ENCODE measurements at places on chromosomes 3 and 15.

- no peak for DNase-seq
Observed at GRCh38 chr3:138825336-138825735, 9.4 kb downstream of the PIK3CB start.

DNA sequence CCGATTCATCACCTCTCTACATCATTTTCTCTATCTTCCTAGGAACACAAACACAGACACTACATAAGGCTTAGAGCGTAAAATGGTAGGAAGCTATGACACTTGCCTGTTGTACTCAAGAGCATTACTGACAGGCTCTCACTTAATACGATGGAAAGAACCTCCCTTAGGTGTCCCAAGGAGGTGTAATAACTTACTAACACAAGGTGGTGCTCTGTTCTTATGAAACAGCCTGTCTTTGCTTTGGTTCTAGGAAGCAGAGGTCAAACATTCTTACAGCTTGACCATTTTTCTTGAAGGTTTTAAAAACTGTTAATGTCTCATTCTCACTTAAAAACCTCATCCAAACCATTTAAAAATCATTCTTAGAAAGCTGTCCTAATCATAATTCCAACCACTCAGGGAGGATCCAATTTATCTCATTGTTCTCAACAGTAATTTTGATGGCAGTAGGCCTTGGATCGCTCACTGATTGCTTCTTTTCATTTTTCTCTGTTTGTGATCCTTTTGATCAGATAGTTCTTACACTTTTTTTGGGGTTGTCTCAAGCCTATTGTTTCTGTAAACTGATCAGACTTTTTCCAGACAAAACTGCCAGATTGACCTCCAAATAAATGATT, 317.8 kb upstream of the AGTR1 start:
- DNase-seq: no peak

DNA sequence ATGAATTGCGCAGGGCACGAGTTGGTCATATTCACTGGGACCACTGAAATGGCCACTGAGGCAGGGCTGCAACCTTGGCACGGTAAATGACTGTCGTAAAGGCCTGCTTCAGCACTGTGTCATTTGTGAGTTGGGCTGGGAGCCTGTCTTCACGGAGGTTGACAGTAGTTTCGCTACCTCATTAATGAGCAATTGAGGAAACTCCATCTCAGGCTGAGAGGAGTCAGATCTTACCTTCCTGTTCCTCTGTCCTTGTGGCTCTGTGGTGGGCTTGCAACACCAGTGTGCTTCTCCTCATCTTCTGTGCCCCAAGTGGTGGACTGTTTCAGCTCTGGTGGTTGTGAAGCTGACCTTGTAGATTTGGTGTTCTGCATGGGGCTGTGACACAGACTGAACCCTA, 80.1 kb upstream of the EIF1B start:
- no peak for DNase-seq

DNA sequence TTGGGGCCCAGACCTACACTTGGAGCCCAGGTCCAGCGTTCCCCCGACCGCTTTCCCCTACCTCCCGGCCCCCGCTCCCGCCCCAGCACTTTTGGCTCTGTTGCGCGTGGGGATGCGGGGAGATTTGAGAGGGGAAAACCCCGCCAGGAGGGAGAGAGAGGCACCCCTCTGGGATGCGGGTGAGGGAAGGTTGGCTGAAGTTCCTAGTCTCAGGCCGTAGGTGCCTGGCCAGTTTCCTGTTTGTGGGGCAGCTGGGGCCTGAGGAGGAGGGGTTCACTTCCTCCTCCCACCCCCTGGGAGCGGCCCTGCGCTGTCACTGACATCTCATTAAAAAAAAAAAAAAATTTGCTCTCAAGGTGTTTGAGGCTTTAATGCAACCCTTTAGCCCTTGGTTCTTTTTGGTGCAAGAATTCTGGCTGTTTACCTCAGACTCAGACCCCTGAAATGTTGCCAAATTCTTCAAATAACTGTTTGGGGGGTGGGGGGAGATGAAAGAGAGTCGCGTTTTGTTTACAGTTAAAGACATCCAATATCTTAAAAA, 2.6 kb downstream of the FAM43A start:
- no peak for DNase-seq

DNA sequence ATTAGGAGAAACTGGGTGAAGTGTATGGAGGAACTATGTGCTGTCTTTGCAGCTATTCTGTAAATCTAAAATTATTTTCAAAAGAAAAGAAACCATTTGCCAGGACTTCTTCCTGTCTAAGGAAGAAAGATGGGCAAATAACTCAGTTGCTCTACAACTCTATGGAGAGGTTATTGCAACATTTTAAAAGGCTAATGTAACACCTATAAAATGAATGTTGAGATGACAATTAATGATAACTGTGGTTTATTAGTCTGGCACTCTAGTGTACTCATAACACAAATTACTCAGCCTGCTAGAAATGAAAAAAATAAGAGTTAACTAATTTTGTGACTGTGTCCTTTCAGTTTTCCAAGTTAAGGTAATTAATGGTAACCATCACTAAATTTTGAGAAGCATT, 32.3 kb downstream of the SLC4A7 start:
- no peak for DNase-seq

GRCh38 chr3:112604536-112604935, 36.4 kb downstream of the CCDC80 start:
- DNase-seq: no peak

DNA sequence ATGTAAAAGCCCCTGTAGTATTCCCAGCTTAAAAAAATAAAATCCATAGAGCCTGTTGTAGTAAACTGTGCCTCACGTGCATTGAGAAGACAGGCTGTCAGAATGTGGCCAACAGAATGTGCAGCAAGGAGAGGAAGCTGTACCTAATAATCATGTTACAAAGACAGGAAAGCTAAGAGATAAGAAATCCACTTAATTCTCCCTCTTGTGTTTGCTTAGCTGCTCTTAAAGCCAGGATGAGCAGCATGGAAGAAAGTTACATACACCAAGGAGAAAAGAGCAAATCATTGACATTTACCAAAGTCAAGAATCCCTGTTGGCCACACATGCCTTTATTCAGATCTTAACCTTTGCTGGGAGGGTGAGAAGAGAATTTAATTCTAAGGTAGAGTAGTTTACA, 85.9 kb downstream of the TNIK start:
- DNase-seq: no peak

- no peak for DNase-seq
Observed at GRCh38 chr3:122598556-122598955, 21.1 kb downstream of the PARP15 start.

DNA sequence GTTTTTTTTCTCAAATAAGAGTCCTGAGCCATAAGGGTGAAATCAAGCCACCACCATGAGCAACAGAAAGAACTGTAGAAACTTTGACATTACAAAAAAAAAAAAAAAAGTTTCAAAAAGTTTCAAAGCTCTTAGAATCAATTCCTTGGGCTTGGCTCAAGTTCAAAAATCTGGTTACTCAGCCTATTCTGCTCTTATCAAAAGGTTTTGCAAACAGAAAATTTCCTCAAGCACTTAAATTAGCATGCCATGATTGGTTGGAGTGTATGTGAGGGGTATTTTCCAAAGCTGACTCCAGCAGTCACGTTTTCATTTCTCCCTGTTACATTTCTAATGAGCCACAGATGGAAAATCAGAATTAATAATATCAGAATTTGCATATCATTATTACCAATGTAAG, 12.1 kb upstream of the PEX5L start:
- no peak for DNase-seq

- DNase-seq: no peak
Observed at GRCh38 chr3:38029400-38030125, at the start of gene PLCD1. Gene PLCD1, minus strand, starts transcription at chr3:38029642. Its CDS starts 103 bp downstream, at chr3:38029539.

GRCh38 chr15:61171209-61171608, 57.9 kb downstream of the RORA start:
- no peak for DNase-seq

DNA sequence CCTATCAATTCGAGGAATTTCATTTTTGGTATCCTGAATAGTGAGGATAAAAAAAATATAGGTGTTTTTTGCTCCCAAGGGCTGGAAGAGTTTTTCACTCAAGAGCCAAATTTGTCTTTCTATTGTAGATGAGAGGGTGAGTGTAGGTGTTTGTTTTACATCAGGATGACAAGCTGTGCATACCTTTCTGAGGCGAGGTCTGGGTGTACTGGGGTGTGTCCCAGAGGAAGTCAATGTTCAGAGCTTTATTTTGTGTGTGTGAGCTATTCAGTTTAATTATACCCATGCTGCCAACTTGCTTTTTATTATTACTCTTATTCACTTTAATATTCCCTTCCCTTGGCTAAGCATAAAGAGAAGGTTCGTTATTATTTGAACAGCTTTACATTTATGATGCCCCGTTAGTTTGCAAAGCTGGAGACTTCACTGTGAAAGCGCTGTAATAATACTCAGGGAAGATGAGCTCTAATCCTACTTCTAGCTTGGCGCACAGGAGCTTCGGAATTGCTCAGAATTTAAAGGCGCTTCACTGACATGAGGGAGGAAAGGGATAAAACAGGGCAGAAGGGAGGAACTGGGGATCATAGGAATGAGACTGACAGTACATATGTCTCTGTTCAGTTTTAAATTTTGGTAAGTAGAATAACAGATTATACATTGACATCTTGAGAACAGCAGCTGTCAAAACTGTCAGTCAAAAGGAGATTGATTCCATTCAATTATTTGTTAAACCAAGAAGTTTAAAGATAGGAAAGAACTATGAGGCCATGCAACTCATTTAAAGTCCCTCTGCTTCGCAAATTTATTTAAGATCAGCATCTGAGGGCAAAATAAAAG, 117.7 kb upstream of the TP63 start:
- no peak for DNase-seq

DNA sequence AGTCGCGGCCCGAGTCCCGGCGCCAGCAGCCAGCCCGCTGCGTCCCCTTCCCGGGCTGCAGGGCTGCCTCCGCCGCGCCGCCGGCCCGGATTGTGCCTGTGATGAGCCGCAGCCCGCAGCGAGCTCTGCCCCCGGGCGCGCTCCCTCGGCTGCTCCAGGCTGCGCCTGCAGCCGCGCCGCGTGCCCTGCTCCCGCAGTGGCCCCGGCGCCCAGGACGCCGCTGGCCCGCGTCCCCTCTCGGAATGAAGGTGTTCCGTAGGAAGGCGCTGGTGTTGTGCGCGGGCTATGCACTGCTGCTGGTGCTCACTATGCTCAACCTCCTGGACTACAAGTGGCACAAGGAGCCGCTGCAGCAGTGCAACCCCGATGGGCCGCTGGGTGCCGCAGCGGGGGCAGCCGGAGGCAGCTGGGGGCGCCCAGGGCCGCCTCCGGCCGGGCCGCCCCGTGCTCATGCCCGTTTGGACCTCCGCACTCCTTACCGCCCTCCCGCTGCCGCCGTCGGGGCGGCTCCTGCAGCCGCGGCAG, 1.2 kb downstream of the CHST2 start:
- DNase-seq: peak; percentile 20

DNA sequence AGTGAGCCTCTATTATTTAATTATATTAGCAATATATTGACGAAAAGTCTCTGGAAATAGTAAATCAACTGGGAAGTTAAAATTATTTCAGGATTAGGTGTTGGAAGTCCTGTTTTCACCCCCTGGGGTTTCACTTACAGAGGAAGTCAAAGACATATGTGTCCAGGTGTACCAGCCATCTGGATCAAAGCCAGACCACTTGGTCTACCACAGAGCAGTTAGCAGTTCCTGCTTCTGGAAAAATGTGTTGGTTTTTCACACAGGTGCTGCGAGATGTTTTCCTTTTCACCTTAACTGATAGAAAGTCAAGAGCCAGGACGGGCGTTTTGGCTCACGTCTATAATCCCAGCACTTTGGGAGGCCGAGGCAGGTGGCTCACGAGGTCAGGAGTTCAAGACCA, 13.1 kb downstream of the MME start:
- no peak for DNase-seq

DNA sequence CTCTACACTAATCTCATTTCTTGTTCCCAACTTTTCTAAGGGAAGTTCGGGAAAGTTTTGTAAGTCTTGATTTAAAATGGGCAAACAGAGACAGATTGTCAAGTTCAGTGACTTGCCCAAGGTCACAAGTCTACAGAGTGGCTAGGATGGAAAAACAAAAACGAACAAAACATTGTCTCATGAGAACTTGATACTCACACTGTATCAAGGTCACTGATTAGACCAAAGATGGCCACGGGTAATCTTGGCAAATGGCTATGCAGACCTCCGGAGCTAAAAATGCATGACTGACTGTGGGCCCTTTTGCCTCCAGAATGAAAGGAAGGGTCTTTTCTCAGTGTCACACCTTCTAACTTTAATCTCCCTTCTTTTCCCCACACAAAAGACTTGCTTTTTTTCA, 460.9 kb downstream of the FOXP1 start:
- no peak for DNase-seq

GRCh38 chr3:174346571-174346970, 512.6 kb upstream of the NAALADL2 start:
- no peak for DNase-seq

DNA sequence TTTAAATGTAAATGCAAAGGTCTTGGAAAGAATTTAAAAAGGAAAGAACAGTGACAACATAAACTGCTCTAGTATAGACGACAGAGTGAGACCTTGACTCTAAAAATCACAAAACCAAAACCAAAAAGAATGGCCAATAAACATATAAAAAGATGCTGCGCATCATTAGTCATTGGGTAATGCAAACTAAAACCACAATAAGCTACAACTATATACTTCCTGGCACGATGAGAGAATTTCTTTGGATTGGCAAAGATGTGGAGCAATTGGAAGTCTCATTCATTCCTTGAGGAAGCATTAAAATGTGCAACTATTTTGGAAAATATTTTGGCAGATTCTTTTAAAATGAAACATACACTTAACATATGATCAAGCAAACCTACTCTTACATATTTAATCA, 98.7 kb upstream of the ZPLD1 start:
- no peak for DNase-seq

GRCh38 chr15:89780601-89781000, 4.5 kb downstream of the MESP2 start:
- DNase-seq: no peak

- no peak for DNase-seq
Observed at GRCh38 chr3:42640771-42641370, 12.6 kb upstream of the ZBTB47 start.

- no peak for DNase-seq
Observed at GRCh38 chr15:98725874-98726273, 77.5 kb downstream of the IGF1R start.

GRCh38 chr15:98405013-98405412, 243.3 kb upstream of the IGF1R start:
- no peak for DNase-seq

DNA sequence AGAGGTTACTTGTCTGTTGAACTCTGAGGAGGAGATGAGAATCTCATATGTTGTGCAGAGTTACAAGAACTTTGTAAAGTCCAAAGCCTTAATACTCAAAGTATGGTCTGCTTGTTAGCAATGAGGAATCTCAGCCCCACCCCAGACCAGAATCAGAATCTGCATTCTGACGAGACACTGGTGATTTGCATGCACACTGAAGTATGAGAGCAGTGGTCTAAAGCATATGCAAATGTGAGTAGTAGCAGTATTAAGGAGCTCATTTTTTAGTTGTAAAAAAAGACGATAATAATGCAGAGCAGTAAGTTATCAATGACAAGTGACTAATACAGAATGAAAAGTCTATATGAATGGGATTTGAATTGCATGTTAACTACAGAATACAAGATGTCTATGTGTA, 327.7 kb downstream of the RYR3 start:
- no peak for DNase-seq

- DNase-seq: no peak
Observed at GRCh38 chr3:21392526-21392925, 358.5 kb downstream of the ZNF385D start.

All from stimulated activated CD8-positive, alpha-beta memory T cell treated with anti-CD3 and anti-CD28 coated beads, Interleukin-15, amount 100 ng/mL, for 48 hours (primary cell).